ENCODE measurements at places on chromosomes 11 and 22.

DNA sequence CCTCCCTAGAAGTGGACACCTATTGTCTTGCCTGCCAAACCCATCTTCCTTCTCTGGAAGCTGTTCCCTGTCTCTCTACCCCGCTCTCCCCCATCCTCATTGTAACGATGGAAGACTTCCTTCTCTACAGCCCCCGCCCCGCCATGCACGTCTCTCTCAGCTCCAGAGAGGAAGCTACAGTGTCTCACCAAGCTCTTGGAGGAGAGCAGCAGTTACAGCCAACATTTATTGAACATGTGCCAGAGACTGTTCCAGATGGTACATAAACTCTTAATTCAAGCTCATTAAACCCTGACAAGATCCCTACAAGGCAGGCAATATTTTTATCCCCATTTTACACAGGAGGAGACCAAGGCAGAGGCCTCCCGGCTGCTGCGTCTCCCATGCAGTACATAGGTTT lies 15.1 kb downstream of the MCHR1 start:
- peak; percentile 49 for DNase-seq

- no peak for DNase-seq
Measured at GRCh38 chr11:83723999-83724398, 437.8 kb upstream of the CCDC90B start.

DNA sequence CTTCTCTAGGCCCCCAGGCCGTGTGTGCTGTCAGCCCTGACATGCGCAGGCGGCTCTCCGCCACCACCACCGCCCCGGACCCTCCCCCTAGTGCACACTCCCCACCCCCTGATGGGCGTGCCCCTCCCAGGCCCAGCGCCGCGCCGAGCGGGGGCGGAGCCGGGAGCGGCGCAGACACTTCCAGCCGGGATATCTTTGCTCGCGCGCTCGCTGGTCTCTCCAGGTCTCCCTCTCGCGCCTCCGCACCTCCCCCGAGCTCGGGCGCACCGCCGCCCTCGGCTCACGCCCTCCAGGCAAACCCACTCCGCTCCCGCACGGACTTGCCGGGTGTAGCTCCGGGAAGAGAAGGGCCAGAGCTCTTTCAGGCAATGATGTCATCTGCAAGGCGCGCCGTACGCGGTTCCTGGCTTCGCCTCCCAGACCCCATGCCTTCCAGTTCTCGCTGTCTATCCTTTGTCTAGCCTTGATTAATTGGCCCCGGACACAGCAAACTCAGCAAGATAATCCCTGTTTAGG lies at the start of gene SCN3B:
Gene SCN3B (minus strand): TSS at position 59 of the 516 bp plus-strand sequence. CDS start 823 bp downstream, outside the sequence.
- no peak for DNase-seq

GRCh38 chr11:63595296-63595695 lies 18.9 kb downstream of the PLAAT3 start:
- no peak for DNase-seq

DNA sequence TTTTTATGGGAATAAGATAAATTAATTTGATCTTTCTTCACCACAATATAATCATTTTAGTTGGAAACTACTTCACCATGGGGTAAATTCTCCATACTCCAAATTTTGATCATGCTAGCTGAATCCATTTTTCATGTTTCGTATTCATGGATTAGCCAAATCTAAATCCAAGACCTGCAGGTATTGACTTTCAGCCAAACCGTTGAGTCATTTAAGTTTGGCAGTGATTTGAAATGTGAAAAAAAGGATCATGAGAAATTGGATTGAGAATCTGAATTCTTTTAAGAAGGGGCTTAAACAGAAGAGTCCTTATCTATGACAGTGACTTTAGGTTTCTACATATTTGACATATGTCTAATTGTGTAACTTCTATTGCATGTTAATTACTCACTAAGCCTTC lies 5.3 kb downstream of the GAS2 start:
- no peak for DNase-seq

DNA sequence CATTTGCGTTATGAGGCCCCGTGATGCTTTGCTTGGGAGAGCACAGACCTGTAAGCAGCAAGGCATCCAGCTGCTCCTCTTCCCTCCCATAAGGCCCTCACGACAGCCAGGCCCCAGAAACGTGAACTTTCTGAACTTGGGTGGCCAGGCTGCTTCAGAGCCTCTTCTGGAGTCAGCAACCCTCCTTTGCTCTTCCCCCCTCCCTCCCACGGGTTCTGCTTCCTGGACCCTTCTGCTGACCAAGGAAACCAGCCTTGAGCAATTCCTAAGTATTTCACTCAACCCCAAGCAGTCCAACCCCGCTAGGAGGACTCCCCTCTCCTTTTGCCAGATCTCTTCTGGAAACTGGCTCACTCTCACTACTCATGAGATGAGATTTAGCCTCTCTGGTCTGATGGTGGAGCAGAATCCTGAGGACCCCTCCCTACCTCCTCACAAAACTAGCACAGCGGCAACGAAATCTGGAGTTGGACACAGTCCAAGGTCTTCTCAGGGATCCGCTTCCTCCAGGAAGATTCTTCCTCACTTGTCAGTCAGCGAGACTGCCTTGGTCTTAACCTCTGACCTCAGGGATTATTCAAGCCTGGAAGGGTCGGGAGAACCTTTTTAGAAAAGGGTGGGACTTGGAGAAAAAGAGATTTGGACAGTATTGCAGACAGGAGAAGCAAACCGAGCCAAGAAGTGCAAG lies 86.2 kb downstream of the UBASH3B start:
- no peak for DNase-seq

GRCh38 chr11:124872280-124872679 lies 7.0 kb downstream of the ROBO3 start:
- no peak for DNase-seq

- no peak for DNase-seq
Measured at GRCh38 chr11:92948116-92948515, 21.3 kb upstream of the MTNR1B start.

Data from HL-60 (cell line).